ENCODE measurements at places on chromosomes 1 and 21.

DNA sequence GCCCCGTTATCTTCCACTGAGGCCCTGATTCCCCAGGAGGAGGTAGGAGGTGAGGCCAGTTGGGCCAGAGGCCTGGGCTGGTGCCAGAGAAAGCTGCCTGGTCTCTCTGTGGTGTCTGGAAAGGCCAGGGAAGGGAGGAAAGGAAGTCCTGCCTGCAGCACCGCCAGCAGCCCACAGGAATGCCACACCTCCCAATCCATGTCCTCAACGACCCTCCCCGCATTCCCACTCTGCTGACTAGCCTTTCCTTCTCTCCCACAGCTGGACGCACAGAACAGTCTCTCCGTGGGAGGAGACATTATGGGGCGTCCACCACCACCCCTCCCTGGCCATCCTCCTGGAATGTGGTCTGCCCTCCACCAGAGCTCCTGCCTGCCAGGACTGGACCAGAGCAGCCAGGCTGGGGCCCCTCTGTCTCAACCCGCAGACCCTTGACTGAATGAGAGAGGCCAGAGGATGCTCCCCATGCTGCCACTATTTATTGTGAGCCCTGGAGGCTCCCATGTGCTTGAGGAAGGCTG lies 18.0 kb downstream of the CSF1 start:
- DNase-seq = no peak

DNA sequence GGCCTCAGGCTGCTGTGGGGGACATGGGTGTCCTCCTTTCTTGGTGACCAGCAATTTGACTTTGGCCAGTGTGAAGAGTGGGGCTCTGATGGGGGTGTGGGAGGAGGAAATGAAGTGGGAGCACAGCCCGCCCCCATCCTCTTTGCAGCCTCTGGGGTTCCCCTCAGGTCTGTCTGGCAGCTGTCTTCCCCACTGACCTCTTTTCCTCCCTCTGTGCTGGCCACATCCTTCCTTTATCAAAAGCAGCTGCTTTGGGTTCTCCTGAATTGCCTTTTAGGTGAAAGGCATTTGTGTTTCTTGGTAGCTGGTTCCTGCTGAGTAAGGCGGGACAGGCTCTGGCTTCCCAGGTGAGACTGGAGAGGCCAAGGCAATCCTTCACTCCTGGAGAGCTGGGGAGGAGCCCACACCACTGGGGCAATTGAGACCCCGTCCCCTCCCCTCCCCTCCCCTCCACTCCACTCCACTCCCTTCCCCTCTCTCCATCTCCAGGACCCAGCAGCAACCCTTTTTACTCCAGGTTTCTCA lies 24.9 kb downstream of the PCAT6 start:
- no peak for DNase-seq

GRCh38 chr1:215600258-215600792 lies 33.2 kb downstream of the KCTD3 start:
- DNase-seq = no peak

DNA sequence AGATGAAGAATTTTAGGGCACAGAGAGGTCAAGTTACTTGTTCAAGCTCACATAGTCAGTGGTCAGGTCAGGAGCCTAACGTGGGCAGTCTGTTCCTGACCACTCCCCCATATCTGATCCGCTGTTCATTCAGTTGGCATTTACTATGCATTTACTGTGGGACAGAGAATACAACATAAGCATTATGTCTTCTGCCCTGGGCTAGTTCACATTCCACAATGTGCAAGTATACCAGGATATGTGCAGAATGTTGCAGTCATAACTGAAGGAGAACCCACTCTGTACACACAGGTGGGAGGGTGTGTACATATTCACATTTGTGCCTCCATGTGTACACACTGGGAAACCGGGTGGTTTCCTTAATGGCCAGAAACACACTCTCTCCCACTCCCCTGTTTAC lies 309.6 kb downstream of the PRDM2 start:
- DNase-seq = no peak

GRCh38 chr1:42730002-42730401 lies 10.0 kb downstream of the CLDN19 start:
- no peak for DNase-seq

- DNase-seq = no peak
These were observed 10.4 kb upstream of the SPATC1L start for GRCh38 chr21:46194374-46195334.

DNA sequence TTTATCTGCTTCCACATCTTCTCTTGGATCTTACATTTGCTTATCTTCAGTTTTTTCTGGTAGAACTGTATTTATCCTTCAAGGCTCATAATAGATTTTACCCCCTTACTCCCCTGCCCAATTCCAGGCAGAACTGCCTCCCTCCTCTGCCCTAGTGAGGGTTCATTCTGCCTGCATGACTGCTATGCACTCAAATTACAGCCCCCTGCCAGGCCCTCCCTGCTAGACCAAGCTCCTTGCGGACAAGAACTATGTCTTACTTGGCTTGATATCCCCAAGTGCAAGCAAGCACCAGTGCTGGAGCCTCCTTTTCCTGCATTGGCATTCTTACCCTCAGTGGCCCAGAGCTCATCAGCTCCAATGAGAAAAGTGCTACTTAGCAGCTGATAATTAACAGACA lies 18.1 kb downstream of the MAPKAPK2 start:
- DNase-seq = no peak

GRCh38 chr21:40158366-40158765 lies 291.1 kb downstream of the PCP4 start:
- DNase-seq = no peak

- no peak for DNase-seq
These were observed 9.5 kb downstream of the BMP8A start for GRCh38 chr1:39500862-39501389.

DNA sequence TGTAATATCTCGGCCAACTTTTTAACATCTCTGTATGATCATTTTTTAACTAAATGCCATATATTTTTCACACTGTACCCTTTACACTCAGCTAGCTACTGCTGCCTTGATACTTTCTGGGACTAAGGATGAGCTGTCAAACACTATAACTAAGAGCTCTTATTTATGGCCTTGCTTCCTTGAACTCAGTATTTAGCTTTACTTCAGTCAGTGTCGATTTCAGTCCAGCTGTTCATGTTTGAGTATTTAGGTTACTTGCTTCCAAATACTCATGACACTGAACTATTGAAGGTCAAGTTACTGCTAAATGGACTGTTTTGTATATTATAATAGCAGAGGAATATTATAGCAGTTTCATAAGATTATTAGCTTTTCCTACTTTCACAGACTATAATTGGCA lies 25.9 kb upstream of the USP25 start:
- no peak for DNase-seq

DNA sequence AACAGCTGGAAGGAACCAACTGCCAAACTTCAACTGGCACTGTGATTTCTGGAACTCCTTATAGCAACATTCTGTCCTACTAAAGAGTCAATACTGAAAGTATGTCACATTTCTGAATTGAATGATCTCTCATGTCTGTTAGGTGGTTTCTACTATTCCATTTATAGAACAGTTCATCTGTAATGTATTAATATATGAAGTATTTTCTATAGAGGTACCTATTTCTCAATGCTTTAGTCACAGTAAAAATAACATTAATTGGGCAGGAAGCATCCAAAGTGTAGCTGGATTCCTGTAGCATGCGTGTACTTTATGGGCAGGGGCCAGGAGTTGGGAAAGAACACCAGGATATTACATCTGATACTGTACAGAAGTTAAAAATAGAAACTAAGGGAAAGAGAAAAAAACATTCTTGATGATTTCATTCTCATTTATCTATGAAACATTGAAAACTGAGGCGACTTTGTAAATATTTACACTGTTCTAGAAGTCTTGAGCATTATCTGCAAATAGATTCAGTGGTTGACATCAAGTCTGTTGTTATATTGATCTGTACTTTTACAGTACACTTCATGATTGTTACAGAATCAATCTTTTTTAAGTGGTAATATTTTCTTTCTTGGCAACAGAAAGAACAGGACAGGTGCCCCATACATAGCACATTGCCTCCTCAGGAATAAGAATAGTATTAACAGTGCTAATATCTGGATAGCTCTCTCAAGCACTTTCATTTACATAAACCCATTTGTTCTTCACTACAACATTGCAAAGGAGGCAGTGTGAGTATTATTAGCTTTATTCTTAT lies 6.2 kb upstream of the ZNF281 start:
- DNase-seq = no peak

- no peak for DNase-seq
These were observed 16.0 kb downstream of the HHAT start for GRCh38 chr1:210344706-210345105.

DNA sequence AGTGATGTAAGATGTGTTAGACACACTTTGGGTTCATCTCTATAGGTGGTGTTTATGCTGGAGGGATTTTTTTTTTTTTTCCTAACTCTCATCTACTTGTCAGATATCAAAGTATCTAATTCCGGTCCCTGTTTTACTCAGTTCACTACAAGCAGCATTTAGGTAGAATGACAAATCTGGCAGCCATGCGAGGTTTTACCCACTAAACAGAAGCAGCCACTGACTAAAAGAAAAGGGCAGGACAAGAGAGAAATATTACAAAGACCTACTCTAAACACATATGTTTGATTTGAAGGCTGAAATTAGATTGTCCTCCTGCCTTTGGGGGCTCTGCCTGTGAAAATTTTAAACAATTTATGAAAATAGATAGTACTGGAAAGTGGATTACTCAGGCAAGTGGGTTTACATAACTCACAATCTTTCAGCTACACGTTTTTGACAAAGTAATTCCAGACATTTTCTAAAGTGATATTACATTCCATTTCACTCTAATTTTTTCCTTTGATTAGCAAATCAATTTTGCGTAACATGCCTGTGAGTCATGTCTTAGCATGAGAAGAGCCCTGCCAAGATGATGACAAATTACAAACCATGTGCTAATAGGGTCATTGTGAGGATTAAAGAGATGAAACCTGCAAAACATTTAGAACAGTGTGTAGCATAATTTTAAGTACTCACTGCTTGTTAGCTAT lies 172.6 kb downstream of the PLA2G4A start:
- no peak for DNase-seq

GRCh38 chr1:172638885-172639831 lies 19.7 kb upstream of the FASLG start:
- no peak for DNase-seq

DNA sequence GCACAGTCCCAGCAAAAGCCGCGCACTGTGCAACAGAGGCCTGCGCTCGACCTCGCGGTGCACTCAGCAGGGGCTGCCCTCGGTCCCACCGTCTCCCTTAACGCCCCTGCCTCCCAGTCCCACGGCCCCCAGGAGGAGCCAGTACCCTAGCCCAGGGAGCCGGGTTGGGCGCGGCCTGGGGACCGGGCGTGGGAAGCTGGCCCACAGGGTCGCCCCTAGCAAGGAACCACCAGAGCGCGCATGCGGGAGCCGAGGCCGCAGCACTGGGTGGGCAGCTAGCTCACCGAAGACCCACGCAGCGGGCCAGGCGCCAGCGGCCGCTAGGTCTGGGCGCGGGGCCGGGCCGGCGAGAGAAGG lies 21.6 kb upstream of the ZNF678 start:
- DNase-seq = no peak

DNA sequence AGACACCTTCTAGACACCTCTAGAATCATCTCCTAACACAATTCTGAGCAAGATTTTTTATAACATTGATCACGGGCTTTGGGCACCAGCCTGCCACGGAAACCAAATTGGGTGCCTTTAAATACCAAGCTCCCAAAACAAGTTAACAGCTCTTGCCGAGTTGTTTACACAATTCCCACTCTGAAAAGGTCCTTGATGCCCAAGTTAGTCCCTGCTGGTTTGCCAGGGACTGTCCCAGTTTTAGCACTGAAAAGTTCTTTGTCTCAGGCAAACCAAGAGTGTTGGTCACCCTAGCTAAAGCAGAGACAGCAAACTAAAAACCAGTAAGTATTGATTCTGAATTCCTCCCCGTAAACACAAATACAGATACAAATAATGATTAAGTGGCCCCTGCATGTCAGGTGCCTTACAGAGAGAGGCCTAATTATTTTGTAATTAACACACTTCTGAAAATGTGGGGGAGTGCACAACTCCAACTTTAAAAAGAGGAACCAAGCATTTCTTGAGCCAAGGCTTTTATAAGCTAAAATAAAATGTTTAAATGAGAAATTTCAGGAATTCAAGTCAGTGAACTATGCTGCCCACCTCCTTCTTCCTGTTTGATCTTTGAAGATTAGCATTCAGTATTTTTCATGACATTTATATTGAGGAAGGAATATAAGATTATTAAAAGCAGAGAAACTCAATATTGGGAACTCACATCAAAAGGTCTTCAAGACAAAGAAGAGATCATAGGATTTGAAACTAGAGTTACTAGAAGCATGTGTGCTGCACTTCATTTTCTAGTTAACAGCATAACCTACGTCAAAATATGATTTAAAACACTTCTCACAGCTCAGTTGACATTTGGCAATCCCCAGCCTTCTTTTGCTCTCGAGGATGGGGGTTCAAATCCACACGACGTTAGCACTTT lies 9.0 kb upstream of the UBE2U start:
- no peak for DNase-seq

DNA sequence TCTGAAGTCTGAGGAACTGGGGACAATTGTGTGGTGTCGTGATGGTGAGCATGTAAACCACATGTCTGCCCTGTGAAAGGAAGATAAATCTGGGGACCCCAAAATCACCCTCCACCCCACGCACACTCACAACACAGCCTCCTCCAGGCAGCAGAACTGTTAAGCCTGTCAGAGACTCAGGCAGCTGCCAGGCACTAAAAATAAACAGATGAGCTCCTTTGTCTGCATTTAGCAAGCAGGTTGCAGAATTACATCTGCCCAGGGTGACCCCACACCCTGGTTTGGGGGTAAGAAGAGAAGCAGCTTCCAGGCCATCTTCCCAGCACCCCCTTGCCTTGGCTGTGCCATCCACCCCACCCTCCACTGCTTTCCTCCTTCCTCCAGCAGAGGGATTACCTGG lies 119.1 kb upstream of the RUNX3 start:
- no peak for DNase-seq

GRCh38 chr21:34960687-34961086 lies 88.4 kb downstream of the RUNX1 start:
- no peak for DNase-seq

- no peak for DNase-seq
These were observed 30.9 kb downstream of the SNAP47 start for GRCh38 chr1:227766015-227766634.

GRCh38 chr1:50208315-50208714 lies 99.6 kb downstream of the ELAVL4 start:
- no peak for DNase-seq

DNA sequence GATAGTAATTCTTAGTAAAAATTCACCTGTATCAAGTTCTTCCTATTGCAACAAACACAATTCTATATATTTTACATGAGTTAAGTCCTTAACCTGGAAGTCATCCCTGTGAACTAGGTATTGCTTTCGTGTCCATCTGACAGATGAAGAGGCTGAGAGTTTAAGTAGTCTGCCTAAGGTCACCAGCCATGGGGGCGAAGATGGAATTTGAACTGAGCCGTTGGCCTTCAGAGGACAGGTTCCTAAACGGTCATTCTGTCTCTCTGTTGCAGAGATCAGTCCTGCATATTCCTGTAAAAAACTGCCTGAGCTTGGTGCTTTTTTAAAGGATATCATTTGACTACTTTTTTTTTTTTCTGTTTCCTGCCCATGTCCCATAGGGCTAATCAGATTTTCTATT lies 10.2 kb upstream of the POFUT2 start:
- DNase-seq = no peak

- DNase-seq = no peak
These were observed 348.5 kb upstream of the VAMP3 start for GRCh38 chr1:7422561-7422960.
